GM04504 (cell line): ENCODE measurements at places on chromosomes 12 and 14.

DNA sequence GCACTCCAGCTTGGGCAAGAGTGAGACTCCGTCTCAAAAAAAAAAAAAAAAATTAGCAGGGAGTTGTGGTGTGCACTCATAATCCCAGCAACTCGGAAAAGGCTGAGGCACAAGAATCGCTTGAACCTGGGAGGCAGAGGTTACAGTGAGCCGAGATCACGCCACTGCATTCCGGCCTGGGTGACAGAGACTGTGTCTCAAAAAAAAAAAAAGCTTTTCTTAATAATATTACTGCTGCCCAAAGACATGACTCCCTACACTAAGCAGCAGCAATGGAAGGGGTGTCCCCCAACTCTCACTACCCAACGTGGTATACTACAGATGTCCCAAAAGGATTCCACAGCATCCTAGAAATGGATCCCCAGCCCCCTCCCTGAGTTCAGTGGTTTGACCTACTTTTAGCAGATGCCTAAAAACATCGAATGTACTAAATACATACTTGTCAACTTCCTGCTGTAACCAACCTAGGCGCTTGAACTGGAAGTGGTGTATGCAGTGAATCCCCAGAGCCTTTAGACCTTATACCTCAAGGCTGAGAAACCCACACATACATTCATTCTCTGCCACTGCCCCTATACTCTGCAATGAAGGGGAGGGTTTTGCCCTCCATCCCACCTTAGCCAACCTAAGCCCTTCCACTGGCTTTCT lies 8.5 kb upstream of the FKBP11 start:
- DNase-seq = no peak

- DNase-seq = no peak
Measured at GRCh38 chr14:71682337-71682736, 249.9 kb upstream of the RGS6 start.

GRCh38 chr14:58872061-58872460 lies 234.3 kb downstream of the DACT1 start:
- DNase-seq = no peak

DNA sequence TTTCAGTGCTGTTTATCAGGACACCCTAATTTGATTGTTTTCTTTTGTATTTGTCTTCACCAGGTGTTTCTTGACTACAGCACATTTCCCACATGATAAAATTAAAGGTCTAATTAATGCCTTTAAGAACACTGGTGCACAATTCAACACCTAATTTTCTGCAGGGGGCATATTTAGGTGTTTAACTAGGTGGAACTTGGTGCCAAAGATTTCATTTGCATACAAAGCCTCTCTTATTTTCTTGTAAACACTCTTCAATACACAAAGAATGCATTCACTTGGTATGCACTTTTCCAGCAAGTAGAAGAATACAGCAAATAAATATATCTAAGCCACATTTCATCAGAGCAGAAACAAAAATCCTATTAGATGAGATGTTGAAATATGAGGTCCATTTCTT lies 646.2 kb upstream of the FOXG1 start:
- no peak for DNase-seq

DNA sequence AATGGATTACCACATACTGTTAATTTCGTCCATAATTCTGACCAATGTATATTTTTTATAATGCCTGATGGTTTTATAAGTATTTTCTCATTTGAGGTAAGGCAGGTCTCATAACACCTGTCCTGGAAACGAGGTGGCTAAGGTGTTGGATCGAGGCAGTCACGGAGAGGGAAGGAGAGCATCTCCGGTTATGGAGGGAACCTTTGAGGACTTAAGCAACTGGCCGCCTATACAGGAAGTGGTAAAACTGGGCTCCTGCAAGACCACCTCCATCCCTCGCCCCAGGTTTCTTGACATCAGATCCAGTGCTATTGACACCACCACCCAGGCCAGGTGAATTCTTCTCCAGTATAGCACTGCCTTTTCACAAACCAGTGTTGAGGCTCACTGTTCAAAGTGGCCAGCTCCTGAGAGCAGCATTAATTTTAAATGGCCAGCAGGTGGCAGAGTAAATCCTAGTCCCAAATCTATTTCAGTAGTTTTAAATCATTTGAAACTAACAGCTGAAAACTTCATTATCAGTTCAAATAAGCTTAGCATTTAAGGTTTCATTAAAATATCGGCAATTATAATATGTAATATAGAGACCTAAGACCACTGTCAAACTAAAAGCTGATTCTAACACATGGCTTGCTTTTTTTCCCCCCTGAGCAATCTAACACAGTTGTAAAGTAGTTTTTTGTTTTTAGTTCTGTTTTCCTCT lies 100.8 kb downstream of the PPM1A start:
- peak; percentile 15 for DNase-seq

GRCh38 chr14:95998656-95999055 lies 40.5 kb upstream of the C14orf132 start:
- peak; percentile 5 for DNase-seq

DNA sequence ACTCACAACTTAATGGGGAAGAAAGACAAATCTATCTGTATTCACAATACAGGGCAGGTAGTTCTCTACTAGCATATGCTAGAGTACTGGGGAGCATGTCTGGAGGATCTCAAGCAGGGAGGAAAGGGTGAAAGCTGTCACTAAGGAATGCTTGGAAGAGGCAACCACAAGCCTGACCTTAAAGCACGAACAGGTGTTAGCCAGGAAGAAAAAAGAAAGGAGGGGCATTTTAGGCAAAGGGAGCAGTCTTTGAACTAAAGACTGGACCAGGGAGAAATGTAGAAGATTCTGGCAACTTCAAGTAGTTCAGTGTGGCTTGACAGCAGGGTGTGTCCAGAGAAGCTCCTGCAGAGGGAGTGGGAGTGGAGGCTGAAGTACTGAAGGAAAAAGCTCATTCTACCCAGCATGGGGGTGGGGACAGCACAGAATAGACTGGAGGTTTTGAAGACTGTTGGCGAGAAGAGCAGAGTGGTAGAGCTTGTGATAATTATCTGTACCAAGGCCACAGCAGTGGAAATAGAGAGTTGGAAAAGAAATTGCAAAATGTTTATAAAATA lies 50.9 kb downstream of the AP5M1 start:
- no peak for DNase-seq

DNA sequence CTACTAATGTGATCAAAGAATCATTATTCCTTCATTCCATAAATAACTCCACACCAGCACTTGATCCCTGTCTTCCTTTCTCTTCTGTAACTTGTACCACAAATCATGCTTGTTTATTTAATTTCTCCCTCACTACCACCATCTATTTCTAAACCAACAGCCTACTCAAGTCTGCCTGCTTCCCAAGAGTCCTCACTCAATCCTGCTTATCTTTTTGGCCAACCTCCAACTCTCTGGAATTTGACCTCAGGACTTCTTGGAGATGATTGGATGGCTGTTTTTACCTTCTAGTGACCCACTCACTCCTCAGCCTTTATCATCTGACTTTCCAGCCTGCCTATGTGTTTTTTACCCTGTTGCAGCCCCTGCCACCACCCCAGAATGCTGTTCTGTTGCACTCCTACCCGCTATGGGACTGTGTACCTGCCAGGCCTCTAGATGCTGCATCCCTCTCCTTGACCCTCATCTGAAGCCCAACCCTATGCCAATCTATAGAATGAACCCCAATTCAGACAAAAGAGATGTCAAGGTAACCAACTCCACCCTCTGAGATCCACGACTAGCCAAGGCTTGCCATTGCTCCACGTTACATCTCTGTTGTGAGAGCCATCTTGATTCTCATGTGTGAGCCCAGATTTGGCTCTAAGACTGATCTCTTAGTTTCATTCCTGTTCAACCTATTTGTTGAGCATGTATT lies 150.2 kb upstream of the PLEKHG7 start:
- DNase-seq = no peak

DNA sequence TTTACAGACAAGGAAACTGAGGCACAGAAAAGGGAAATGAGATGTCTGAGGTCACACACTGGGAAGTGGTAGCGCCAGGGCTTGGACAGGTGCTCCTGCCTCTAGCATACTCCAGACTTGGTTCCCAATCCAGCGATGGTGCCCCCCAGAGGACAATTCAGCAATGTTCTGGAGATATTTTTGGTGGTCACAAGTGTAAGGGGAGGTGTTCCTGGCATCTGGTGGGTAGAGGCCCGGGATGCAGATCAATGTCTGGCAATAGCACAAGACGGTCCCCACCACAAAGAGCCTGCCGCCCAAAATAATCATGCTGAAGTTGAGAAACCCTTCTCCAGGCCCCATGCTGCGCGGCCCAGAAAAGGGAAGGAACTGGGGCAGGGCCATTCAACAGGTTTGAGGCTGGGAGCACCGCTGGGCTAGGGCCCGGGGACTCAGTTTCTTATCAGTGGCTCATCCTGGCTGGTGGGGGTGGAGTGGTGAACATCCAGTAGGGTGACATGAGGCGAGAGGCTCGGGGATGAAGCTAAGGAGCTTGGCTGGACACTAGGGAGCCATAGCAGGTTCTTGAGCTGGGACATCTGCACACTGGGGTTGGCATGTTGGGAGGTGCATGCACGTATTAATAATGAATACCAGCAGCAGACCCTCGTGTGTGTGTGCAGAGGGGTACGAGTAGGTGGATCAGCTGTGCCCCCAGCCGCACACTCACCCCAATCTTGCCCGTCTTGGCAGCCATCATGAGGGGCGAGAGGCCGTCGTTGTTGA lies 35.1 kb downstream of the TRPV4 start:
- DNase-seq = no peak

DNA sequence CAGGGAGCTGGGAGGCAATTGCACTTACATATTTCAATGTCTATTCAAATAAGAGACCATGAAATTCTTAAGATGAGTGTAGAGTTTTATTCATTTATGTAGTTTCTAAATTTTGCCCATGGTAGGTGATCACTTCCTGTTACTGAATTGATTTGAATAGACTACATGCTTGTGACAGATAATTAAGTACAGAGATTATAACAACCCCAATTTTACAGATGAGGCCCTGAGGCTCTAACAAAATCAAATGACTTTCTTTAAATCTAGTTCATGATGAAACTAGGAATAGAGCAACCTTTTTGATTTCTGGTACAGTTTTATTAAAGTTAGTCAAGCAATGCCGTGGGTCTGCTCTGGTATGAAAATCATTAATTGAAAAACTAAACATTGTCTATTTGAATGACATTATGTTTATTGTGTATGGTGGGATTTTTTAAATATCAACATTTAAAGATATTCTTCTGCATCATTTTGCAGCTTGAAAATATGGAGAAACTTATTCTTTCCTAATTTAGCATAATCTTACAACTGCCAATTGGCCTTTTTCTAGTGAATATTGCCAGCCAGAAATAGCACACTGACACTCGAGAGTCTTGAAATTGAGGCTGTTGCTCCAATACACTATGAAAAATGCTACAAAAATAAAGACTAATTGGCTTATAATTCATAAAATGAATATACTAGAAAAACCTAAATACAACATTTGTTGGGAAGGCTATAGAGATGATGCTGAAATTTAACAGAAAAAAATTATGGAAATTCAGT lies 308.9 kb downstream of the SLC6A15 start:
- DNase-seq = no peak

DNA sequence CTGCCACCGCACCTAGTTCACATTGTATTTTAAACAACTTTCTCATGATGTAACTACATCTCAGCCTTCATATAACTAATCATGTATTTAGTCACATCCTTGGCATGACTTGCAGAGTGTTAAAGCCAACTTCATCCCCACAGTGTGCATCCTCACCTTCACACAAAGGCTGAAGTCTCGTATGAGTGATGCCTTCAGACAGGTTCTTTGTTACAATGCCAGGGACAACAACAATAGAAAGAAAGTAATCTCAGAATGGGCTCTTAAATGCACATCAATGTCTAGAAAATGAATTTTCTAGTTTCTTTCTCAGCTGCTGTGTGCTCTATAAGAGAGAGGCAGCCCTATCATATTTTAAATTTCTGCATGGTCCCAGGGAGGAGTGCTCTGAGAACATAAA lies 221.3 kb downstream of the DIO2 start:
- no peak for DNase-seq

- no peak for DNase-seq
Measured at GRCh38 chr12:52307836-52308805, 13.1 kb downstream of the KRT83 start.

GRCh38 chr14:22837114-22837749 lies 847 bp downstream of the MMP14 start:
- DNase-seq = no peak

DNA sequence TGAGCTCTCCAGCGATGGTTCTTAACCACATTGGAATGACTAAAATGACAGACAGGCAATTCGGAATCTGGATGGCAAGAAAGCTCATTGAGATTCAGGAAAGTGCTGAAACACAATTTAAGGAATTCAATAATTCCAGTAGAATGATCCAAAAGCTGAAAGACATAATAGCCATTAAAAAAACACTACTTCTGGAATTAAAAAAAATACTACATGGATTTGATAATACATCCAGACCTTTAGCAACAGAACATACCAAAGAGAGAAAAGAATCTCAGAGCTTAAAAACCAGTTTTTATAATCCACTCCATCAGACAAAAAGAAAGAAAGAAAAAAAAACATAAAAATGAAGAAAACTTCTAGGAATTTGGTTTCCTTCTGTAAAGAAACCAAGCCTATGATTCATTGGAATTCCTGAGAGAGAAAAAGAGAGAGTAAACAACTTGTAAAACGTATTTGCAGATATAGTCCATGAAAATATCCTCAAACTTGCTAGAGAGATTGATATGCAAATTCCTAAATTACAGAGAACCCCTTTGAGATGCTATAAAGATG lies 52.8 kb downstream of the SLCO1B1 start:
- no peak for DNase-seq

DNA sequence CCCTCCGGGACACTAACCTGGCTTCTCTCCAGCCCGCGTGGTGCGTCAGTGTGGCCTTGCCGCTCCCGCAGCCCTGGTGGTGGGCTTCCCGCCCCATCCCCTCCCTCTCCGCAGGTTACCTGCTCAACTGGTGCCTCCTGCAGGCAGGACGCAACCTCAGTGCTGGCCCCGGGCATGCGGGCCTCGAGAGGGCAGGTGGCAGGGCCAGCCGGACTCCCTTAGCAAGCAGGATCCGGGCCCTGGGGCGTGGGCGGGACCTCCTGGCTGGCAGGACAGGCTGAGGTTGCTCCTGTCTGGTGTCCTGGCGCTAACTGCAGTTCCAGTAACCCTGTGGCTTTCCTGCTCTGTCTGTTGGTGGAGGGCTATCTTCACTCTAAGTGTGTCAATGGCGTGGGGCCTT lies 8.6 kb upstream of the ADSS1 start:
- DNase-seq = no peak

DNA sequence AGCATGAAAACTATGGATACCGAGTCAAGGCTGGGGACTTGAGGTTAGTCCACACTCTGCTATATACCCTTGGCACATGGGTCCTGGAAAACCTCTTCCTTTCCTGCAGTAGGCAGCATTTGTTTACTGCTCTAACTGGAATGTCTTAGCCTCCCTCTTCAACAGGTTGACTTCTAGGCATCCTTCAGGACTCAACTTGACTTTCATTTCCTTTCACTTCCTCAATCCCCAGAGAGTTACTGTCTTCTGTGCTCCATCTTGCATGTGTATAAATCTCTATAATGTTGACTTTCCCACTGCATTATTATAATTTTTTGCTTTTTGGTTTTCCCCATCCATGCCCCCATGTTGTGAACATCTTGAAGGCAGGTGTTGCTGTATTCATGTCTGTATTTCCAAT lies 107.9 kb downstream of the VRK1 start:
- no peak for DNase-seq
